ENCODE measurements at places on chromosomes 4 and X. TPM values are rescaled to one million over a fixed set of nuclear protein-coding genes. Genes with fewer than 3 reads are reported as not detected.

GRCh38 chr4:185358514-185358913 is 37.2 kb downstream of the LRP2BP start:
- DNase-seq = no peak

DNA sequence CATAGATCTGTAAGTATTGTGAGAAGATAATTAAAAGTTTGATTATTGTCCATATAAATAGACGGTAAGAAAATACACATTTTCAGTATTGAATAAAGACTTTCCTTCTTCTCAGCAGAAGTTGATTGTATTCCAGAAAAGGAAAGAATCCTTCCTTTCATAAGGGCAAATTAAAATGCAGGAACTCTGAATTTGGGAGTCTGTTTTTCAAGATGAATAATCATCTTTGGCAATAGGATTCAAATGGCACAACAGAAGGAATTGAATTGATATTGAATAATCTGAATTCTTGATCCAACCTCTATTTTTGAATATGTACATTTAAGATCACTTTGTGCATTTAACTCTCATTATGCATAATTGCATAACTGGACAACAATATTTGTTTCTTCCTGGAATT is 149.3 kb downstream of the DMD start:
- no peak for DNase-seq

- DNase-seq = no peak
These were observed 411.4 kb downstream of the INPP4B start for GRCh38 chr4:142434519-142435224.

GRCh38 chr4:94571298-94571697 is 119.6 kb downstream of the PDLIM5 start:
- no peak for DNase-seq

DNA sequence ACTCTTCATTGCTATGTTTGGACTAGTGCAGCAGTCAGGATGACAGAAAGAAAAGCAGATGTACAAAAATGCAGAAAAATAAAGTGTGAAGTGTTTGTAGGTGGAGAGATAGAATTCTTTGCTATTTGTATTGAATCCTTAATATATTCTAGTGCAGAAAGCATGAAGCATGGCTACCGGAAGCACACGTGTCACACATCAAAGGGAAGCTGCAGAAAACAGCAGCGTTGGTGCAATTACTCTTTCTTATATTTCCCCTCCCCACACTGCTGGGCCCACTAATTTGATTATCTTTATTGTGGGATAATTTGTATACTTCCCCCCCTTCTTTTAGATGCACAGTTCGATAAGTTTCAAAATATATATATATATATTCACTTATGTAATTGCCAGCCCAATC is 35.9 kb upstream of the TAPT1 start:
- DNase-seq = no peak

DNA sequence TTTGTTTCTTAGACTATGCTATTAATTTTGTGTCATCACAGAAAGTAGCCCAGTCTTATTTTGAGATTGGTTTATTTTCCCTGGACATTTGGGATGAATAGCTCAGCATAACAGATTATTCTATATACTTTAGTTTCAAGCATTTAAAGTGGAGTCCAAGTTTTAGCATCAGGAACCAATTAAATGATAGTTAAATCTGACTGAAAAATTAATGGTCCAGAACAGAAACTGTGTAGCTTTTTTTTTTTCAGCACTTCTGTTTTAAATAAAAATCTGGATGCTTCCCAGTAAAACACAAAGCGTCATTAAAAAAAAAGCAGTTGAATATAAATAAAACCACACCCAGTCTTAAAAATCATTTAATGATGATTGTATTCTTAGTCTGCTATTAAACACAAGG is 59.4 kb upstream of the PITX2 start:
- no peak for DNase-seq

The IL3RA gene
- polyA plus RNA-seq = 5.4 TPM

The GRIA3 gene
- polyA plus RNA-seq = 0.43 TPM

The FMR1NB gene
- polyA plus RNA-seq = 0.04 TPM

The MTM1 gene
- polyA plus RNA-seq = 16.1 TPM

The TMEM156 gene
- polyA plus RNA-seq = 1.7 TPM

The CLDN34 gene
- polyA plus RNA-seq = 0.07 TPM

The RHOXF2B gene
- 0.07 TPM for polyA plus RNA-seq
